ENCODE measurements at places on chromosomes 12 and 14. TPM values are rescaled to one million over a fixed set of nuclear protein-coding genes. Genes with fewer than 3 reads are reported as not detected.

The RERG gene
- total RNA-seq = 29.9 TPM

The LRTM2 gene
- not detected for total RNA-seq

The HNF1A gene
- 13.0 TPM for total RNA-seq

The NTF3 gene
- total RNA-seq = 6.2 TPM

DNA sequence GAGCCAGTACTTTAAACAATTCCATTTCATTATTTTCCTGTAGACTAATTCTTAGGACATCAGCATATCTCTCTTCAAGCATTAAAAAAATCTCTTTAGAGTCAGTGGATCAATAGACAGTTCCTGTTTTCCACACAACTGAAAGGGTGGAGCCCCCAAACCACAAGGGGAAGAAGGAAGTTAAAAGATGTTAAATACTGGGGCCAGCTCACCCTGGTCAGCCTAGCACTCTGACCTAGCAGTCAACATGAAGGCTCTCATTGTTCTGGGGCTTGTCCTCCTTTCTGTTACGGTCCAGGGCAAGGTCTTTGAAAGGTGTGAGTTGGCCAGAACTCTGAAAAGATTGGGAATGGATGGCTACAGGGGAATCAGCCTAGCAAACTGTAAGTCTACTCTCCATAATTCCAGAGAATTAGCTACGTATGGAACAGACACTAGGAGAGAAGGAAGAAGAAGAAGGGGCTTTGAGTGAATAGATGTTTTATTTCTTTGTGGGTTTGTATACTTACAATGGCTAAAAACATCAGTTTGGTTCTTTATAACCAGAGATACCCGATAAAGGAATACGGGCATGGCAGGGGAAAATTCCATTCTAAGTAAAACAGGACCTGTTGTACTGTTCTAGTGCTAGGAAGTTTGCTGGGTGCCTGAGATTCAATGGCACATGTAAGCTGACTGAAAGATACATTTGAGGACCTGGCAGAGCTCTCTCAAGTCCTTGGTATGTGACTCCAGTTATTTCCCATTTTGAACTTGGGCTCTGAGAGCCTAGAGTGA, at the start of gene LYZ:
TSS of gene LYZ (plus strand) at position 220 of the 777 bp plus-strand sequence. CDS start at position 248, 28 bp downstream.
- H3K27ac ChIP-seq = peak within 1 kb of the TSS; percentile 83
- peaks cover 10% of the 10 kb centered on the region for H3K36me3 ChIP-seq
- H3K4me1 ChIP-seq = peaks cover 29% of the 10 kb centered on the region
- peak within 1 kb of the TSS; percentile 37 for H3K4me3 ChIP-seq
- no peaks in the 10 kb centered on the region for H3K27me3 ChIP-seq
- peak; percentile 53 for DNase-seq

- H3K4me3 ChIP-seq = no peak overlapping the region
- H3K4me1 ChIP-seq = peaks cover 35% of the 10 kb centered on the region
- no peaks in the 10 kb centered on the region for H3K27me3 ChIP-seq
- no peaks in the 10 kb centered on the region for H3K36me3 ChIP-seq
- H3K27ac ChIP-seq = no peak overlapping the region
Observed at GRCh38 chr14:100407376-100408102, 84.4 kb downstream of the SLC25A47 start.

DNA sequence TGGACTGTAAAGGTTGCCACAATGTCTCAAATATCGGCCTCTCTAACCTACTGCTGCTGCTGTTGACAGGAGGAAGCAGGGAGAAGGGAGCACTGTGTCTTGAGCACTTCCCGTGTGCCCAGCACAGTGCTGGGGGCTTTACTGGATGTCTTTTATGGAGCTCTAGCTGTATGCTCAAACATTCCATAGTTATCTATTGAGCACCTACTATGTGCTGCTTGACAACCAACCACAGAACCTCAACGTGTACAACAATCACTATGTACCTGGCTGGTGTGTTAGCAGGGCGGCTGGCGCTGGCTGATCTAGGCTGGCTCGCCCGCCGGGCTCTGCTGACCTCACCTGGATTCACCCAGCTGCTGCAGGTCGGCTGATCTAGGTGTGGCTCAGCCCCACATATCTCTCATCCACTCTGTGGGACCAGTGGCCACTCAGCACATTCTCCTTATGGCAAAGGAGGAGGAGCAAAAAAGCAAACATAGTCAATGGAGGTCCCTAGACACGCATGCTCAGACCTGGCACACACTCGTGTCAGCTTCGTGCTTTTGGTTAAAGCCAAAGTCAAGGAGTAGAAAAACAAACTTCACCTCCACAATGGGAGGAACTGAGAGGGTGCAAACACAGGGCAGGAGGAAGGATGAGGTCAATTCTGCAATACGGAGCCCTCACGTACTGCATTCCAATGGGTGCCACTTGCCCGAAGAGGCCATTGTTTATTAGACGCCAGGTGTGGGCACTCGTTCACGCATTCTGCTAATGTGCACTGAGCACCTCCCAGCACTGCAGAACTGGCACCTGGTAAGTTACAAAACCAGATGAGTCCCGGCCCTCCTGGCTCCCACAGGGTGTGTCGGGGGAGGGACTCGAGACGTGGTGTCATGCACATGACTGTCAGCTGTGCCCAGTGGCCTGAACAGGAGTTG, 147.2 kb downstream of the SCARB1 start:
- H3K4me3 ChIP-seq = no peak overlapping the region
- no peak overlapping the region for H3K27ac ChIP-seq
- no peaks in the 10 kb centered on the region for H3K36me3 ChIP-seq
- no peaks in the 10 kb centered on the region for H3K27me3 ChIP-seq
- peaks cover 15% of the 10 kb centered on the region for H3K4me1 ChIP-seq
- peak; percentile 55 for DNase-seq

DNA sequence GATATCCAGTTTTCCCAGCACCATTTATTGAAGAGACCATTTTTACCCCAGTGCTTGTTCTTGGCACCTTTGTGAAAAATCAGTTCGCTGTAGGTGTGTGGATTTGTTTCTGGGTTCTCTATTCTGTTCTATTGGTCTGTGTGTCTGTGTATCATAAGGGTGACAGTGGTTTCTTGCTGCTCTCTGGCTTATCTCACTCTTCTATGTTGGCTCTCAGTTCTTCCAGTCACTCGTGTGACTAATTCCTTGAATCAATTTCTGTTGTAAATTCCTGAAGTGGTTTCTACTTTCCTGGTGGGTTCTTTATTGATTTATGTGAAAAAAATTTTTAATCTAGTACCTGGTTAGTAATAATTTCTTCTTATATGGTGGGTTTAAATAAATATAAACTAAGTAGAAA, 58.3 kb downstream of the OTOGL start:
- no peaks in the 10 kb centered on the region for H3K4me1 ChIP-seq
- no peak for DNase-seq
- H3K36me3 ChIP-seq = no peaks in the 10 kb centered on the region
- H3K27ac ChIP-seq = no peak overlapping the region
- no peaks in the 10 kb centered on the region for H3K27me3 ChIP-seq

DNA sequence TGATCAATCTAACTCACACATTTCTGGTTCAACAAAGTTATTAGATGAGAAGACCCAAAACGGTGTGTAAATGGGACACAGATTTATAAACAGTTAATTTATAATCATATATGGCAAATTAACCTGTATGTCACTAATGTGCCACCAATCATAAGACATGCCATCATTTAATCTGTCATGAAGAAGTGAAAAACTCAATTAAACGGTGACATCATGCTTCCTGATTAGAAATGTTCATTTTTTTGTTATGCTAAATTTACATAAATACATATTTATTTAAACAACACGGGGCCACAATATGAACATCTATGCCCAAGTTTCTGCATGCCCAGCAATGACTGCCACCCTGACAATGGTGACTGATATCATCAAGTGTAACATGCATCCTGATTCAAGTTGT, 164.1 kb upstream of the EEA1 start:
- no peak overlapping the region for H3K27ac ChIP-seq
- H3K36me3 ChIP-seq = no peaks in the 10 kb centered on the region
- DNase-seq = no peak
- H3K4me1 ChIP-seq = no peaks in the 10 kb centered on the region
- H3K4me3 ChIP-seq = no peak overlapping the region
- no peaks in the 10 kb centered on the region for H3K27me3 ChIP-seq

DNA sequence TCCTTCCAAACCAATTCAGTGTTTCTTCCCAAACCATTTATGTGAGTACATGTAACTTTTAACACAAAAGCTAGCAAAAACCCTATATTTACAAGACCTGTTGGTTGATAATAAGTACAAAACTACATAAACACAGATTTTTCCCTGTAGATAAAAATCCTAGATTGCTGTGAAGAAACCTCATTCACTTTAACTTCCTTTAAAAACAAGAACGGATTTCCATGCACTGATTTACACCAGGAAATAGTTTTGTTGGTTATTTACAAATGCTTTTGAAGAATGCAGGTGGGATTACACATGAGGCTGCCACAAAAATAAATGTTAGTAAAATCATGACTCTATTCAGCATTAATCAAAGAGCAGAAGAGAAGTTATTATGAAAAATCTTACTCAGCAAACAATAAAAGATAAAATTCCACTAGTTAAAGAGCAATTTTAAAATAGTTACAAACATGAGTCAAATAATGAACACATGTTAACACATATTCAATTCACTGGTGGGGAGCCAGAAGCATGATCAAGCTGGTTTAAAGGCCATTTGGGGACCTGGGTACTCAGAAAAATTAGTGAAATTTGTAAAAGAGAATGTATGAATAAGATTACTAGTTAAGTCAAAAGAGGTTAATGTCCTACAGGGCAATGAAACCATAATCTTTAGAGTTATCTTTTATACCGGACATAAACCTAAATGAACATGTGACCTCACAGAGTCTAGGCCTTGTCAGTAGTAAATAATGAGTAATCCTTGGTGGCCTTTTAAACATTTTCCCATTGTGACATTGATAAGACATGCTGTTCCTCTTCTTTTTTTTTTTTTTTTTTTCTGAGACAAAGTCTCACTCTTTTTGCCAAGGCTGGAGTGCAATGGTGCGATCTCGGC, 79.9 kb downstream of the PHLDA1 start:
- peaks cover 27% of the 10 kb centered on the region for H3K4me1 ChIP-seq
- H3K4me3 ChIP-seq = no peak overlapping the region
- DNase-seq = no peak
- no peaks in the 10 kb centered on the region for H3K36me3 ChIP-seq

DNA sequence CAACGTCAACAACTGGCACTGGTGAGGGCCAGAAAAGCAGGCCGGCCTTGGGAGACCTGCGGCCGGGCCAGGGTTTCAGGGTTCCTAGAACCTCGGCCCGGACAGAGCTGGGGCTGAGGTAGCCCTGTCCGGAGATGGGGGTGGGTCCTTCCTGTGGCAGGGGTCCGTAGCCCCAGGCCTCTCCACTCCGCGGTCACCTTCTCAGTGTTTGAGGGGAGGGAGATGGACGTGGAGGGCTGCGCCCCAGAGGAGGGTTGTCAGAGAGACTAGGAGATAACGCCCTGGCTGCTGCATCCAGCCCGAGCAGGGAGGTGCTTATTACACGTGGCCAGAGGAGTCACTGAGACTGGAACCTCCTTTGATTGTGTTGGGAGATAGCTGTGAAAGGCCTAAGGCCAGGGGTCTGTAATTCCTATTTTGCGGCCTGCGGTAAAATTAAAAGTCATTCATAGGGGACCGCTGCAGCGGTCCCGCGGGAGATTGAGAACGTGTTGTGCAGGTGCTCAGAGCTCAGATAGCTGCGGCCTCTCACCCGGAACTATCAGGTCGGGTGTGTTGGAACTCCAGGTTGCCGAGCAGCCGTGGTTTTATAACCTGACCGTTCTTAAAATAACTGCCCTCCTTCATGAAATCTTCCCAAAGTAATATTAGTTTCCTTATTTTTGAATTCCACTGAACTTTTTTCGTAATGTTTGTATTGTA, 507 bp downstream of the AHSA1 start:
- H3K4me1 ChIP-seq = peaks cover 27% of the 10 kb centered on the region
- peak overlapping the region; percentile 98 for H3K4me3 ChIP-seq
- H3K36me3 ChIP-seq = peaks cover 46% of the 10 kb centered on the region

- H3K4me3 ChIP-seq = no peak overlapping the region
- H3K4me1 ChIP-seq = peaks cover 35% of the 10 kb centered on the region
- no peaks in the 10 kb centered on the region for H3K36me3 ChIP-seq
- peak overlapping the region; percentile 71 for H3K27ac ChIP-seq
- DNase-seq = peak; percentile 70
- H3K27me3 ChIP-seq = no peaks in the 10 kb centered on the region
Observed at GRCh38 chr12:46523863-46524770, 151.5 kb upstream of the SLC38A2 start.

DNA sequence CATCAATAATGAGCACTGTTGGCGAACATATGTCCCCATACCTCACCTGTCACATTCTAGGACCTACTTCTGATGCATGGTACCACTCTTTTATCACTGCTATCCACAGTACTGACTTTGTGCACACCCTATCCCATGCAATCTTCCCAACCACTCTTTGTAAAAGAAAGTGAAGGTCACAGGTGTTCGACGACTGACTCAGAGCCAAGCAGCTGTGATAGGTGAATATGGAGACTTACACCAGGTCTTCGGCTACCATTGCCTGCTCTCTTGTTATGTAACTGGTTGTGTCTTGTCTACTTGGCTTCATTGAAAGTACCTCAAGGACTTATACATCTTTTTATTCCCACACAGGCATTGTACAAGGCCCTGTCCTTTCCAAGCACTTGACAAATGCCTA, 169.0 kb downstream of the ANO2 start:
- H3K27me3 ChIP-seq = no peaks in the 10 kb centered on the region
- H3K36me3 ChIP-seq = no peaks in the 10 kb centered on the region
- no peak for DNase-seq

DNA sequence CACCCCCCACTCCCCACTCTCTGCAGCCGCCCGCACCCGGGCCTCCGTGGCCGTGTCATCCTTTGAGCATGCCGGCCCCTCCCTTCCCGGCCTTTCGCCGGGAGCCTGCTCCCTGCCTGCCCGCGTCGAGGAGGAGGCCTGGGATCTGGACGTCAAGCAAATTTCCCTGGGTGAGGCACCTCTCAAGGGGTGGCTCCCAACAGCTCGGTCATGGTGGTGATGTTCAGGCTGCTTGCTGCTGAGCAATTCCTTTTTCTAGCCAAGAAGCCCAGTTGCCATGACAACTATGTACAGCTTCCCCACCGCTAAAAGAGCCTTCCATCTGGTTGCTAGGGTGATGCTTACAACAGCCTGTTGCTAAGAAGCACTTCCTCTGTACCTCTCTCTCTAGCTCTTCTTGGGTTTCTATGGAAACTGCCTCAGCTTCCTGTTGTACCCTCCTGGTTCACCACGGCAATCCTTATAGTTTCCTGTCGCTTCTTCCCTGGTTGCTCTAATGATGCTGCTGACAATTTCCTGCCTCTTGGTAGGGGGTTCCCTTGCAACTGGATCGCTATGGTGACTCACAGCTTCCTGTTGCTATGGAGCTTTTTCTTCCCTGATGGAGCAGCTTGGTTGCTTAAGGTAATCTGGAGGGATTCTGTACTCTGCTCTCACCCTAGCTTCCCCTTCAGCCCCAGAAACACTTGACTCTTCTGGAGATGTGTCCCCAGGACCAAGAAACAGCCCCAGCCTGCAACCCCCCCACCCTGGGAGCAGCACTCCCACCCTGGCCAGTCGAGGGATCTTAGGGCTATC, 11.0 kb downstream of the ZNF219 start:
- no peaks in the 10 kb centered on the region for H3K27me3 ChIP-seq
- H3K4me3 ChIP-seq = no peak overlapping the region
- peak; percentile 90 for DNase-seq
- peaks cover 94% of the 10 kb centered on the region for H3K36me3 ChIP-seq
- H3K4me1 ChIP-seq = peaks cover 7% of the 10 kb centered on the region
- H3K27ac ChIP-seq = no peak overlapping the region
